Vein endothelial cell (primary cell): ENCODE measurements at places on chromosomes 3 and 15. TPM values are rescaled to one million over a fixed set of nuclear protein-coding genes. Genes with fewer than 3 reads are reported as not detected.

GLDN gene
- total RNA-seq, result not detected in 2 replicates

RHOA gene
- 712 and 751 TPM in 2 replicates for total RNA-seq

ZMYND10 gene
- 0.19 TPM in 1 of 2 replicates, not detected in the other for total RNA-seq

ATP8B4 gene
- 0.29 and 0.33 TPM in 2 replicates for total RNA-seq

MAP6D1 gene
- total RNA-seq, result 2.9 and 3.7 TPM in 2 replicates

FEZF2 gene
- not detected in 2 replicates for total RNA-seq

DUOXA2 gene
- total RNA-seq, result not detected in 2 replicates

ACTRT3 gene
- 4.9 TPM in 2 replicates for total RNA-seq

RASGRP1 gene
- total RNA-seq, result under 0.01 and 0.76 TPM in 2 replicates

FGF7 gene
- total RNA-seq, result 0.19 and 0.98 TPM in 2 replicates

ZFAND6 gene
- total RNA-seq, result 122 and 127 TPM in 2 replicates

MASP1 gene
- 5.2 and 5.6 TPM in 2 replicates for total RNA-seq

THSD4 gene
- total RNA-seq, result 34.6 and 44.1 TPM in 2 replicates

CCDC9B gene
- 15.2 and 15.7 TPM in 2 replicates for total RNA-seq
